Keratinocyte (primary cell): ENCODE measurements at places on chromosomes 3 and 15. TPM values are rescaled to one million over a fixed set of nuclear protein-coding genes. Genes with fewer than 3 reads are reported as not detected.

- DNase-seq: no peak
These were observed 82.6 kb downstream of the MLH1 start for GRCh38 chr3:37075955-37076354.

Gene EFHB
- polyA plus RNA-seq: 0.08 to 0.58 TPM (median 0.26 TPM) in 3 replicates

- DNase-seq: no peak
These were observed 213.1 kb downstream of the FGF12 start for GRCh38 chr3:192514081-192514753.

- DNase-seq: no peak
These were observed 121.1 kb downstream of the RAB11A start for GRCh38 chr15:65990298-65990981.

GRCh38 chr3:27594096-27594690 lies 110.0 kb upstream of the SLC4A7 start:
- no peak for DNase-seq

- no peak for DNase-seq
These were observed 80.9 kb downstream of the MLH1 start for GRCh38 chr3:37074178-37074577.

Gene CCDC9B
- 6.3 to 9.6 TPM (median 7.4 TPM) in 3 replicates for polyA plus RNA-seq

DNA sequence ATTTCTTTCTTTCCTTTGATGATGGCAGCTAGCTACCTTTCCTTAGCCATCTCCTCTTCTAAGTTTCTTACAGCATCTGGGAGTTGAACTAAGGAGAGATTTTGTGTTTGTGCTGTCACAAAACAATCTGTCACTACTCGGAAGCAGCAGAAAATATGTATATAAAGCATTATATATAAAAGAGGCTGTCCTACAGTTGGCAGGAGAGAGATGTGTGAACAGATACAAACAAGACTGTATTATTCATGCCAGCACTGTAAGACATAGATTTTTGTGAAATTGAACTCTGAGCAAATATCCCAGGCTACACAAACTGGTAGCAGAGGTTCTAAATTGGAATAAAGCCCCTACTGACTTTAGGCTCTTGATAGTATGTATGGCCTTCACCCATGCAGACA lies 577.5 kb upstream of the NECTIN3 start:
- no peak for DNase-seq

DNA sequence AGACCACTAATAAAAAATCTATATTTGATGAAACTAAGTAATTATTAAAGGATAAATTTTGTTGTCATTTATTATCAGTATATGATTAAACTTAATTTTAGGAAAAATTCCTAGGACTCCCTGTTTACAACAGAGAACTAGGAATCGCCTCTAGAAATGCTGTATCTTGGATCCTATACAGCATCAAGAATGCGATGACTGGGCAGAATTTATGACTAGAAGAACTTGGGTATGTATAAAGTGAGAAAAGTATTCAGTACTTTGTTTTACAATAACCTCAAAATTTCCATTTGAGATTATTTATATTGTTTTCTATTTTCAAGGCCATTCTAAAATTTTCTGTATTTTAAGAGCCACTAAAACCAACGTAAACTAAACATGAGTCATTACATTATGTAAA lies 82.3 kb upstream of the AGTR1 start:
- DNase-seq: no peak

- DNase-seq: no peak
These were observed 114.0 kb downstream of the FAM174B start for GRCh38 chr15:92541291-92542200.

DNA sequence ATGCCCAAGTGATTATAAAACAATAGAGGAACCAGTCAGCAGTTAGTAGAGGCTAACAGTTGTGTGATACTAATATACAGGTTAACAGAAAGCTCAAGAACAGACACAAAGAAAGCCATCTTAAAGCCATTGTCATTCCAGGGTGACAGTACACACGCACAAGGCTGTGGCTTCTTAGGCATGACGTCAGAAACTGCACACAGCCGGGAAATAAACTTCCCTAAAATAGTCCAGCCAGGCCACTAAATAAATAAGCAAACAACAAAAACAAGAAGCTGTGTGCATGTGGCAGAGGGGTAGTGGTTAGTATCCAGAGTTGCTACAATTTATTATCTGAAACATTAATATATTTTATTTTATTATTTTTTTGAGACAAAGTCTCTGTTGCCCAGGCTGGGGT lies 49.8 kb downstream of the PPCDC start:
- no peak for DNase-seq

DNA sequence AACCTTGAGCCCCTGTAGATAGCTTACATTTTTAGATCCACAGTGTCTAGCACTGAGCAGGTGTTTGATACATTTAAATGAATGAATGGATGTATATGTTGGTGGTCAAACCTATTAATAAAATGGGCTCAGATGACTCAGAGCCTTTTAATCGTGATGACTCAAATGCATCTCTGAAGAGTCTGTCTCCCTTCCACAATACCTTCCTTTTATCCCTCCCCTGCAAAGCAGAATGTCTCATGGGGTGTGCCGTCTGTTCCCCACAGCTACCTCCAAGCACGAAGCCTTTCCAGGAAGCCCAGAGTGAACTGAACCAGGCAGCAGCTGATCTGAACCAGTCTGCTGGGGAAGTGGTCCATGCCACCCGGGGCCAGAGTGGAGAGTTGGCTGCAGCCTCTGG lies 303.5 kb upstream of the TPM1 start:
- DNase-seq: peak; percentile 68

GRCh38 chr15:78047761-78048627 lies 29.5 kb downstream of the TBC1D2B start:
- no peak for DNase-seq

DNA sequence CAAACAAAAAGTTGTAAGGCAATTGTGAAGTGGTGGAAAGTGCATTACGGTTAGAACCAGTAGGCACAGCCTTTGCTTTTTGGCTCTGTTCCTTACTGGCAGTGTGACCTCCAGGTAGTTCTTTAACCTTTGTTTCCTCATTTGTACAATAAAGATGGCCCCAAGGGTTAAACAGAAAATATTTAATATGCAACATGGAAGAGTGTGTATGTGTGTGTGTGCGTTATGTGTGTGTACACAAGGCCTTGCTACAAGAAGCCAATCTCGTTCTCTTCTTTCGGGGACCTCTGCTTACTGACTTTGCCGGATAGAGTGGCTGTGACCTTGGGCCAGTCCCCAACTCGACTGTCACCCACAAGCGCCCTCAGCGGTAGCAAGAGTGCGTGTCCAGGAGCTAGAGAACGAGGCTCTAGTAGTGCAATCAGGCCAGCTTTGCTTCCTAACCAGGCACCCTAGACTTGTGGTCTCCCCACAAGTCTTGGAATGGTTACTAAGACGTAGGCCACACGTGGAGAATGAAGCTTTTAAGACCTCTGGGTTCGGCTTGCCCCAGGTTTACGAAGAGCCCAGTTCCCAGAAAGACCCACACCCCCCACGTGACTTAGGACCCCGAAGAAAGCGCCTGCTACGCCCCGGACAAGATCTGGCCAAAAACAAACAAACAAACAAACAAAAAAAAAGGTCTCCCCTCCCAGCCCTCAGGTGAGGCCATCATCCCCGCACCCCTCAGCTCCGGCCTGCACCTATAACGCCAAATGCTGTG lies 593 bp downstream of the CIAO2A start:
- DNase-seq: no peak

GRCh38 chr3:95607926-95608325 lies 1206.5 kb upstream of the EPHA6 start:
- no peak for DNase-seq

Gene CHDH
- 0.04 TPM in 1 of 3 replicates, not detected in the others for polyA plus RNA-seq

- DNase-seq: no peak
These were observed 109.6 kb upstream of the ZNF385D start for GRCh38 chr3:21860657-21861056.

DNA sequence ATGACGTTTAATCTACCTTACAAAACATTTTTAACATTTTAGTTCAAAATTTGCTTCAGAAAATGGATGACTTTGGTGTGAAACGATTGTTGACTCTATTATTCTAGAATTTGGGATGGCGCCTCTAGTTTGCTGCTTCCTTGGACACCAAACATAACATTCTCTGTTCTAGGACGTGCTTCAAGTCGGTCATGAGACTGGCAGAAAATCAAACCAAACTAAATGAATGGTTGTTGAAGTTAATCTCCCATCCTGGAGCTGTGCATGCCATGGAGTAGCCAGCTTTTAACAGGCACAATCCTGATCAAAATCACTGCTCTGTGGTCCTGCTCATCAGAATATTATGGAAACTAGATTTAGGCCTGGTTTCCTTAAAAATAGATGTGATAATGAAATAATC lies 9.6 kb upstream of the LRRFIP2 start:
- no peak for DNase-seq

- no peak for DNase-seq
These were observed 502.4 kb downstream of the LPP start for GRCh38 chr3:188656196-188656982.

- DNase-seq: no peak
These were observed 104.0 kb upstream of the SMAD3 start for GRCh38 chr15:66961407-66961884.

Gene C3orf62
- 2.6 to 5.4 TPM (median 5.2 TPM) in 3 replicates for polyA plus RNA-seq

DNA sequence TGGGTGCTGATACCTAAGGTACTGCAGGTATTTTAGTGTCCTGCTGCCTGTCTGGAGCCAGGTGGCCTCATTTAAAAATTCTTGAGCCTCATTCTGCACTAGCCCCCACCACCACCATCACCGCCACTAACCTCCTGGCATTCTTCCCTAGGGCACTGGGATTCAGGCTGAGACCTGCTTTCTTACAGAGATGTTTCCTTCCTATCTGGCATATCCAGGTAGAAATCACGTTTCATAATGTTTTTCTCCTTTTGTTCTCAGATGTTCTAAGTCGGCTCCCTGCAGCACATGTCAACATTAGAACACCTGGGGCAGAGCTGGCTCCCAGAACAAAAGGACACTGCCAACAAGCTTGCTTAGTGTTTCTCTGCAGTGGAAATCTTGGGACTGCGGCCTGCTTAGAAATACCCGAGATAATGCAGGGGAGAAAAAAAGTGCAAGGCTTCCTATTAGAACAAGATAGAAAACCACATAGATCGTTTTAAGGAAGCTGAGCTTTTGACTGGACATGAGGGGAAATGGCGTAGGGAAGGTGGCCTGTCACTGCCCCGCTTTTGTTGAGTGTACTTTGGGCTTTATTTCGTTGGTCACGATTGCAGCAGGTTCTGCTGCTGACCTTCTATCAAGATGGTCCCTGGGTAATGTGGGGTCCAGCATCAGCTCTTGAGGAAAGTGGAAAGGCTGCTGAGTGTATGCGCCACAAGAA lies 59.6 kb upstream of the PPARG start:
- DNase-seq: no peak

Gene CAPN3
- polyA plus RNA-seq: 6.9 to 28.8 TPM (median 15.8 TPM) in 3 replicates

Gene LINGO1
- 0.06 TPM in 1 of 3 replicates, not detected in the others for polyA plus RNA-seq

GRCh38 chr3:180391001-180391400 lies 211.0 kb upstream of the TTC14 start:
- no peak for DNase-seq

GRCh38 chr15:48693484-48693883 lies 48.0 kb upstream of the FBN1 start:
- DNase-seq: no peak

Gene NANOGP8
- polyA plus RNA-seq: 0.12 TPM in 1 of 3 replicates, not detected in the others

DNA sequence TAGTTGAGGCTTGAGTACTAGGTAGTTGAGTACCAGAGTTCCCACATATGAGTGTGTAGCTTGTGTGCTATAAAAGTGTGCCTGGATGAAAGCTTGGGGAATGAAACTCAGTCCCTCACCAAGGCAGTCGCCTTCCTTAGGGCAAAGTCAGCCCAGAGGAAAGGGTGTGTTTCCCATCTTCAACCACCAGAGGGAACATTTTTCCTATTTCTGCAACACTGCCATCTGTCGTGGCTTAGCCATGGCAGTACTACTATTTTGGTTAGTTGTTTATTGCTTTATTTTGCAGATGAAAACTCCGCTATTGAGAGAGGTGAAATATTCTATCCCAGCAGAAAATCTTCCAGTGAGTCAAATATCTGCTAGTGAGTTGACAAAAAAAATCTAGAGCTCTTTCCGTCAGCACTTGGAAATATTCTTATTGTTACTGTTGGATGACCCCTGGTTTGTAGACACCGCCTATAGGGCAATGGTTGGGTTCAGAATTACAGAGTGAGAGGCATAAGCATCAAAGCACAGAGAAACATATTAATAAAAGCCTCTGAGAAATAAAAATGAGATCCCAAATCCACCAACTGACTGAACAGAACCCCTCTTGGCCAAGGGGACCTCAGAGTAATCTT lies 239.9 kb downstream of the CPNE4 start:
- peak; percentile 5 for DNase-seq

DNA sequence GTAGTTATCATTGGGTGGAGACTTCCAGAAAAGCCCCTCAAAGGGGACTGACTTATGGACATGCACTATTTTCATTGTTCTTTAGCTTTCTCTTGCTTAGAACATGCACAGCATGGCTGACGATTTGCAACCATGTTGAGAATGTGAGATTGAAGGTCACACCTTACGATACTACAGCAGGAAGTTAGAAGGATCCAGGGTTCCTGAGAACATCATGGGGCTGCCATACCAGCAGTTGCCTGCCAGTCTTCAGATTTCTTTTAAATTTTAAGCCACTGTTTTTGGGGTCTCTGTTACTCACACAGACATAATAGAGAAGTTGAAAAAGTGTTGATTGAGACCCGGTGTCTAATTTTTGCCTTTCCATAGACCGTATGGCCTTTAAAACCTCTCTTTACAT lies 396.5 kb downstream of the MECOM start:
- DNase-seq: no peak

DNA sequence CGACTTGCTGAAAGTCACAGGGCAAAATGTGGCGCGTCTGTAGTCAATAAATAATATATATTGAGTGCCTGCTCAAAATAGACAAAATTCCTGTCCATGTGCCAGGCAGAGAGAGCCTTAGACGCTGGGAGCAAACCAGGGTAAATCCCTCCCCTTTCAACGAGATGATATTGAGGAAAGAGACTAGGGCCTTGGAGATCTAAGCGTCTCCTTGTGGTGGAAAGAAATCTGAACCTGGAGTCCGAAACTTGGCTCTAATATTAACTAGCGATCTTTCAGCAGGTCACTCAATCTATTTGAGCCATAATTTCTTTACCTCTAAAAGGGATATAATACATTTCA lies 348 bp upstream of the DPP8 start:
- DNase-seq: no peak

DNA sequence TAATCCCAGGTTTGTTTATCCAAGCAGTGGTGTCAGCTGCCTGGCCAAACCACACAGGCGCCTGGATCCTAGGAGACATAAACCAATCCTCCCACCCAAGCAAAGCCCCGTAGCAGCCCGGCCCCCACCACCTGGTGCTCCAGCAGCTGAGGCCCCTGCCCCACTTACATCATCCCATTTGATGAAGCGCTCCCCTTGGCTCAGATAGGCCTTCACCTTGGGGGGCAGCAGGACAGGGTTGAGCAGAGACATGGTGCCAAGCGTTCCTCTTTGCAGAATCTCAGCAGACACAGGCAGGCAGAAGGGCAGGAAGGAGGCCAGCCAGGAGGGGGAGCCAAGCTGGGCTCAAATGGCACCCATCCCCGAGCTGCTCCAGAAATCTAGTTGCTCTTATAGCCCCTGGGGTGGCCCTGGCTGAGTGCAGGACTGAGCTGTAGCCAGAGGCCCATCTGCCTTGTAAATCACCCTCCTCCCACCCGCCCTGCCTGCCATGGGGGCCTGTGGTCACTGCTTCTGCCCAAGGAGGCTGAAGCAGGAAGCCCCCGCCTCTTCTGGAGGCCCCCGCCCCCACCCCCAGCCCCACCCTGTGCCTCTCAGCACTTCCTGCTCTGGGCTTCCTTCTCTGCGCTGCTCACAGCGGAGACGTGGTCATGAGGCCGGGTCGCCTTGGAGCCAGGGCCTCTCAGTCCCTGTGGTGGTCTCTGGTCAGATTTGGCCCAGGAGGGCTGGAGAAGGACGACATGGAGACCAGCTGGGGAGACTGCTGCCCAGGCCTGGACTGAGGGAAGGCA lies at the start of gene PLCB2:
TSS of gene PLCB2 (minus strand) at position 515 of the 791 bp plus-strand sequence. CDS start at position 252, 263 bp downstream.
- no peak for DNase-seq

GRCh38 chr15:85579957-85580694 lies 199.7 kb downstream of the AKAP13 start:
- DNase-seq: no peak

Gene TMEM108
- polyA plus RNA-seq: 0.09 TPM in 1 of 3 replicates, not detected in the others

Gene PRICKLE2
- 7.0 to 8.6 TPM (median 7.8 TPM) in 3 replicates for polyA plus RNA-seq
